ENCODE measurements at places on chromosomes 1 and 21. TPM values are rescaled to one million over a fixed set of nuclear protein-coding genes. Genes with fewer than 3 reads are reported as not detected.

DNA sequence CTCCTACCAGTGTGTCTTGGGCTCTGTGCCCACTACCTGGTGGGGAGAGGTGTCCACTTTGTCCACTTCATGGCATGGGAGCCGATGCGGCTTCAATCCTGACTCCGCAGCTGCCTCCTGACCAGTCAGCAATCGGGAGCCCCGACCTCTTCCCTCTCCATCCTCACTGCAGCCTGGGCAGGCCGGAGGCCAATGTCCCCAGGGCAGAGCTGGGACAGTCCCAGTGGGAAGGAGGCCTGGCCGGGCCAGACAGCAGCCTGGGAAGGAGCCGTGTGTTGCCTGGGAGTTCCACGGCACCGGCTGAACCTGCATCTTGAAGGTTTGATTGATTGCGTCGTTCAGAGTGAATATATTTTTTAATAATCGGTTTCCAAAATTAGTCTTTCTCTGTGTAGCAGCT, 330.9 kb upstream of the VAMP3 start:
- no peak overlapping the region for H3K4me3 ChIP-seq
- DNase-seq, result peak; percentile 27
- no peak overlapping the region for H3K27ac ChIP-seq
- no peaks in the 10 kb centered on the region for H3K4me1 ChIP-seq

DNA sequence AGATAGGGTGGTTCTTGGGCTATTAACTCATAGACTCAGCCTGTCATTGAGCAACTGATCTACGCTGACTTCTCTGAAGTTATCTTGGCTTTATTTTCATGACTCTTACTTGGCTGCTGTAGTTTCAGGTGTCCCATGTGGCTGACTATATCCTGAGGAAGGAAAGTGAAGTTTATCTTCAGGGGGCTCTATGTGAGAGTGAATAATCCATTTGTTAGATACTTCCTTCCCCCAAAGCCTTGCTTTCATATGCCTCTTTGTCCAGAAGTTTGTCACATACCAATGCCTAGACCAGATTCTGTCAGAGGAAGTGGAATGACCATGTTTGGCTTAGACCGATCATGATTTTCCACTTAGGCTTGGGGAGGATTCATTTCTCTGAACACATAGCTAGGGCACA, 27.9 kb upstream of the C1orf87 start:
- H3K4me1 ChIP-seq, result no peaks in the 10 kb centered on the region
- H3K36me3 ChIP-seq, result no peaks in the 10 kb centered on the region
- no peaks in the 10 kb centered on the region for H3K27me3 ChIP-seq
- H3K27ac ChIP-seq, result no peak overlapping the region

GRCh38 chr21:36491209-36491910, 11.4 kb upstream of the CLDN14 start:
- no peak overlapping the region for H3K4me3 ChIP-seq
- no peak overlapping the region for H3K27ac ChIP-seq
- no peaks in the 10 kb centered on the region for H3K27me3 ChIP-seq
- no peaks in the 10 kb centered on the region for H3K36me3 ChIP-seq
- no peaks in the 10 kb centered on the region for H3K4me1 ChIP-seq
- no peak for DNase-seq

Gene PCAT6
- total RNA-seq, result 0.29 TPM

GRCh38 chr21:14497825-14498224, 48.3 kb downstream of the SAMSN1 start:
- no peaks in the 10 kb centered on the region for H3K27me3 ChIP-seq
- H3K4me3 ChIP-seq, result no peak overlapping the region
- no peak overlapping the region for H3K27ac ChIP-seq
- DNase-seq, result peak; percentile 17
- H3K36me3 ChIP-seq, result no peaks in the 10 kb centered on the region
- H3K4me1 ChIP-seq, result no peaks in the 10 kb centered on the region

Data from osteoblast (primary cell).